ENCODE measurements at places on chromosomes 5 and 9.

GRCh38 chr9:132237481-132237880 lies 75.6 kb downstream of the NTNG2 start:
- DNase-seq: no peak

- no peak for DNase-seq
Measured at GRCh38 chr5:44660251-44660650, 148.5 kb upstream of the MRPS30 start.

GRCh38 chr5:68464424-68464823 lies 248.9 kb downstream of the PIK3R1 start:
- DNase-seq: no peak

DNA sequence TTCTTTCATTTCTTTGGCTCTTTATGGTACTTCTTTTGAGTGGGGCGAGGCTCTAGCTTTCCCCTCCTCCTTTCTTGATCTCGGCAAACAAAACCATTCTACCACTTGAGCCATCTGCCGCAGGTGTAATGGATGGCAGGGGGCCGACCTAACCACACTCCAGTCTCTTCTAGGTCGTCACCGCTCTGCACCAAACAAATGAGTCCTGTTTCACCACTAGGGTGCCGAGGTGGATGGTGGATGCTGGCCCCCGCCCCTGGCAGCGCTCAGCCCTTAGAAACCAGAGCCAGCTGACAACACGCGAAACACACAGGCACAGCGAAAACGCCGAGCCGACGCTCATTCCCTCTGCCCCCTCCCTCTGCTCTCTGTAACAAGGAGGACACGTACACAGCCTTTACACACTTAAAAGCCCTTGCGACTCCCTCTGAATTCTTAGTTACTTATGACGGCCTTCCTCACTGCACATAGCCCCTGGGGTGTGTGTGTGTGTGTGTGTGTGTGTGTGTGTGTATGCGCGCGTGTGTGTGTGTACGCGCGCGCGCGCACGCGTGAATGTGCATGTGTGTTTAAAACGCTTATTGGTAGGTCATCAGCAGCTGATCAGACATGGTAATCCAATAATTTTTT lies 199.4 kb downstream of the MEF2C start:
- no peak for DNase-seq

DNA sequence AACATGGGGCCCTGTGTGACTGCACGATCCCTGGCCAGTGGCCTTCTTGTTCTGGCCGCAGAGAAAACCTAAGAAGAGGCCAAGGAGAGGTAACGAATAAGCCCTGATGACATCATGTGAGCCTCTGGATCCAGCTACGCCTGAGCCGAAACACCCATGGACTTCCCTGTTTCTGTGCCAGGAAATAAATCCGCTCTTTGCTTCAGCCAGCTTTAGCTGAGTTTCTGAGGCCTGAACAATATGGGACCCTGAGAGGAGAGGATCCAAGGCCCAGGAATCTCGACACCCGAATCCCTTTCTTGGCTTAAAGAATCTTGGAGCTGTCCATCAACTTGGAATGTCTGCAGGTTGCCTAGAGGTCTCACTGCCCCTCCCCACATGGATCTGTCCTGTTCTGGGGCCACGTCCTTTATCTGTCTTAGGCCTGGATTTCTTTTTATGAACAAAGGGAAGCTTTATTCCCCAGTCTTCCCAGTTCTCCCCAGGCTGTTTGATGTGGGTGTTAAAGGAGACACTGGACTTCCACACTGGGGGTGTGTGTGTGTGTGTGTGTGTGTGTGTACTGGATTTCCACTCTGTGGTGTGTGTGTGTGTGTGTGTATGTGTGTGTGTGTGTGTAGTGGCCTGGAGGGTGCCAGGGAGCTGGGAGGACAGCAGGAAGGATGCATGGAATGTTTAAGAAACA lies 13.7 kb downstream of the IER5L start:
- no peak for DNase-seq

- DNase-seq: no peak
Measured at GRCh38 chr5:18105449-18105848, 471.2 kb downstream of the TAF11L14 start.

DNA sequence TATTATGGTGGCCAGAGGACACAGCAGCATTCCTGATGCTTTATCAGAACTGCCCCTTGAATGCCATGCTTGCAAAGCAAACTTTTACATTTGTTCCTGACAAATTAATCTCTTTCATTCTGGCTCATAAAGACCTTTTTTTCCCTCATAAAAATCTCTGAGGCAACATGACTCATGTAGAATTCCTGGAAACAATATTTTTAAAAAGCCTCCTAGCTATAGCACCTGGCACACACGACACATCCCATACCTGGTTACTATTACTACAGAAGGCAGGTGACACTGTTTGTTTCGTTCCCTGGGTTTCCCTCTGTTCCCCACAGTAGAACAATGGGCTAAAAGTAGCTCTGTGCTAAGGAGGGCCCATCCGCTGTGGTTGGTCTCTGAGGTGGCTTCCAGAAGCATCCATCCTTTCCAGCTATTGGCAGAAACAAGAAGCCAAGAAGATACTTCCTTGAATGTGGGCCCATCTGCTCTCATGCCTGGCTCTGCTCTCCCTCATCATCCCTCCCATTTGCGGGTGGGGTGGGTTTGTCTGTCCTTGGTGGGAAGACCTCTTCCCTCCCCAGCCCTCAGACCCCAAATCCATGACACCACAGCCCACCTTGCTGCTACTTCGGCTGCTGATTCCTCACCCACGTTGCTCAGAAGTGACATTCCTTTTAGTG lies 59.1 kb downstream of the GALNT12 start:
- DNase-seq: no peak

DNA sequence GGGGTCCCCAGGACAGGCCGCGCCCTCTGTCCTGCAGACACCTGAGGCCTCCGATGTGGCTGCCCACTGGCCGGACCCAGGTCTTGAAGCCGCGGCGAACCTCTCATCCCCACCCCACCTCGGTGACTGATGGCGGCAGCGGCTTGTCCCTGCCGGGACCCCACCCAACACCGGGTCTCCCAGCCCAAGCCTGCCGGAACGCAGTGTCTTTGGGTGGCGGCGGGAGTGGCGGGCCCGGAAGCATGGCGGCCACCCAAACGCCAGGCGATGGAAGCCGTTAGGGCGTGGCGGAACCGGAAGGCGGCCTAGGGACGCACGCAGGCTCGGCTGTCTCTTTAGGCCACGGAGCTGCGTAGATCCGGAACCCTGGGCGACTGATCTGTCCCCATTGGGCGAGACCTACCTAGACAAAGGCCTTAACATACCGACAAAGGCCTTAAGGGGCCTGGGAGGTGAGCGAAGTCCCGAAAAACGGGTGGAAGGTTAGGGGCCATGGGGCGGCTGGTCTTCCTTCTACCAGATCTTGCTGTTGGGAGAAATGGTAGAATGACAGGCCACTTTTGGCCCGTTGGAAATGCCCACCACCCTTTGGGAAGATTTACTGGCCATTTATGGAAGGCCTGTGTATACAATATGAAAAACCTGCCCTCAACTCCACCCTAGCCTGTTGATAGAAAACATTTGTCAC lies 94.6 kb upstream of the SMC2 start:
- no peak for DNase-seq

GRCh38 chr9:134730761-134731496 lies 89.3 kb downstream of the COL5A1 start:
- no peak for DNase-seq

DNA sequence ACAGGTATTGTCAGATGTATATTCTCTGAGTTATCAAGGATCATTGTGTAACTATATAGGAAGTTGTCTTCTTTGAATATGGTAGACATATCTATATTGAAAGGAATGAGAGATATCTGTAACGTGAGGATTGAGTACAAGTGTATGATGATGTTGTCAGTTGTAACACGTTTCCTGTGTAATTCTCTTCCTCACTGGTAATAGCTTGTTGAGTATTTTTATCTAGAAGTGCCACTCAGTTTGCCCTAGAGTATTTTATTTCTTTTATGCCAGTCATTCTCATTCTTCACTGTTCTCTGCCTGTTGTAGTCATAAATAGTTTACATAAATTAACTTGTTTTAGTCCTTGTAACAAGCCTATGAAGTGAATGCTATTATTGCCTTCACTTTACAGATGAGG lies 172.1 kb downstream of the BAAT start:
- DNase-seq: no peak
